Astrocyte (in vitro differentiated cells and primary cell): ENCODE measurements at places on chromosomes 13 and 19.

- H3K27ac ChIP-seq, result peak overlapping the region; percentile 66
- no peaks in the 10 kb centered on the region for H3K36me3 ChIP-seq
- peak; percentile 0 for DNase-seq
- H3K4me1 ChIP-seq, result peaks cover 13% of the 10 kb centered on the region
Measured at GRCh38 chr19:37593996-37594303, 642 bp downstream of the ZNF571 start.

- no peak for DNase-seq
- H3K36me3 ChIP-seq, result peaks cover 44% of the 10 kb centered on the region
Measured at GRCh38 chr13:20984879-20985278, 76.5 kb downstream of the LATS2 start.

DNA sequence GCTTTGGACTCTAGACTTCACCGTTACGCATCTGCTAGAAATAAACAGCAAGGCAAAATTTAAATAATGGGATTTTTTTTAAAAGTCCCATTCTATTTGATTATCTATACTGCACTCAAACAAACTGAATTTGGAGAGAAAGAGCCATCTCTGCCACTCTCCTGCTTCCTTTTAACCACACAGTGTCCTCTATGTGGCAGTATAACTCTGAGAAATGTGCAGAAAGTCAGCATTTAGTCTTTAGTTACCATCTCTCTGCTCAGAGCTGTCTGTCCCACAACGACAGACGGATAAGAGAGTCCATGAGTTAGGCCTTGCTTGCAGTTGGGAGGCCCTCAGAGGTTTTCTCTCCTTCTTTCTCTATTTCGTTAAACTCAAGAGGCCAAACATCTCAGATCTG lies 21.2 kb downstream of the CCNA1 start:
- no peak overlapping the region for H3K4me3 ChIP-seq
- DNase-seq, result no peak
- H3K36me3 ChIP-seq, result no peaks in the 10 kb centered on the region
- no peak overlapping the region for H3K27ac ChIP-seq

GRCh38 chr19:58563823-58564222 lies 5.4 kb upstream of the UBE2M start:
- no peaks in the 10 kb centered on the region for H3K36me3 ChIP-seq
- H3K27me3 ChIP-seq, result peaks cover 10% of the 10 kb centered on the region
- no peak overlapping the region for H3K27ac ChIP-seq
- DNase-seq, result no peak
- H3K4me3 ChIP-seq, result no peak overlapping the region

GRCh38 chr13:41955605-41956004 lies 5.3 kb downstream of the VWA8 start:
- H3K27me3 ChIP-seq, result no peaks in the 10 kb centered on the region
- H3K4me1 ChIP-seq, result no peaks in the 10 kb centered on the region
- H3K27ac ChIP-seq, result no peak overlapping the region
- DNase-seq, result no peak

DNA sequence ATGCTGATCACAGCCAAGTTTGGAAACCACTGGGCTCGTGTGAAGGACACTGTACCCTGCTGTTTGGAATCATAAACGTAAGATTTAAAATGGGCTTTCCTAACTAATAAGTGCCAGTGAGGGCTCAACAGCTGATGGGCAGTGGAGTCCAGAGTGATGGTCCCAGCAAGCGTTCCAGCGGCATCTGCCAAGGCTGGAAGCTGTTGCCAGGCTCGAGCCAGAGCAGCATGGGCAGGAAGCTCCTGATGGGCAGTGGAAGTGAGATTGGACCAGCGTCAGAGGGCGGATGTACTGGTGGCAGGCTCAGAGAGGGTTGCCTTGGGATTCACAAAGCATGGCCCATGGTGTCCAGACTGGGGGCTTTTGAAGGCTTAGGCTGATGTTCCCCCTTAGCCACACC lies 30.2 kb downstream of the COL4A2 start:
- H3K4me1 ChIP-seq, result peaks cover 86% of the 10 kb centered on the region
- H3K27me3 ChIP-seq, result no peaks in the 10 kb centered on the region
- H3K36me3 ChIP-seq, result peaks cover 17% of the 10 kb centered on the region

GRCh38 chr13:97736436-97736835 lies 217.0 kb upstream of the IPO5 start:
- H3K27me3 ChIP-seq, result no peaks in the 10 kb centered on the region
- no peaks in the 10 kb centered on the region for H3K4me1 ChIP-seq
- H3K36me3 ChIP-seq, result no peaks in the 10 kb centered on the region
- DNase-seq, result no peak

GRCh38 chr13:81846771-81847170 lies 1505.8 kb upstream of the SPRY2 start:
- no peaks in the 10 kb centered on the region for H3K4me1 ChIP-seq
- H3K4me3 ChIP-seq, result no peak overlapping the region
- no peaks in the 10 kb centered on the region for H3K36me3 ChIP-seq

GRCh38 chr19:29119590-29119989 lies 93.4 kb downstream of the UQCRFS1 start:
- no peaks in the 10 kb centered on the region for H3K27me3 ChIP-seq
- H3K4me1 ChIP-seq, result no peaks in the 10 kb centered on the region
- H3K27ac ChIP-seq, result no peak overlapping the region
- no peaks in the 10 kb centered on the region for H3K36me3 ChIP-seq
- H3K4me3 ChIP-seq, result no peak overlapping the region

DNA sequence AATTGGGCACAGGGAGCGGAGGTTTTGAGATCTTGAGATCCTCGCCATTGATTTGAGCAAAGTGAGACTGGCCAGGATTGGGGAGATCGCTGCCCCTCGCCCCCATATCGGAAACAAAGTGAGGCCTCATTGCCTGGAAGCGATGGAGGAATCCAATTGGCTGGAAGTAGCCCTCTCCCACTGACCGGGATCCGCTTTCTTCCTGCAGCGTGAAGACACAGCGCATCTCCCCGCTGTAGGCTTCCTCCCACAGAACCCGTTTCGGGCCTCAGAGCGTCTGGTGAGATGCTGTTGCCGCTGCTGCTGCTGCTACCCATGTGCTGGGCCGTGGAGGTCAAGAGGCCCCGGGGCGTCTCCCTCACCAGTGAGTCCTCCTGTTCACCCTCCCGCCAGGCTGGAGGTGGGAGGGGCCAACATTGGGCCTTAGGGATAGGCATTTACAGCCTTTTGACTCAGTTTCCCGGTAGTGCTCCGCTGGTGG lies 438 bp downstream of the PRKCSH start:
- H3K4me3 ChIP-seq, result peak overlapping the region; percentile 90
- DNase-seq, result peak; percentile 16
- no peaks in the 10 kb centered on the region for H3K27me3 ChIP-seq
- H3K4me1 ChIP-seq, result peaks cover 14% of the 10 kb centered on the region
- peak overlapping the region; percentile 80 for H3K27ac ChIP-seq

DNA sequence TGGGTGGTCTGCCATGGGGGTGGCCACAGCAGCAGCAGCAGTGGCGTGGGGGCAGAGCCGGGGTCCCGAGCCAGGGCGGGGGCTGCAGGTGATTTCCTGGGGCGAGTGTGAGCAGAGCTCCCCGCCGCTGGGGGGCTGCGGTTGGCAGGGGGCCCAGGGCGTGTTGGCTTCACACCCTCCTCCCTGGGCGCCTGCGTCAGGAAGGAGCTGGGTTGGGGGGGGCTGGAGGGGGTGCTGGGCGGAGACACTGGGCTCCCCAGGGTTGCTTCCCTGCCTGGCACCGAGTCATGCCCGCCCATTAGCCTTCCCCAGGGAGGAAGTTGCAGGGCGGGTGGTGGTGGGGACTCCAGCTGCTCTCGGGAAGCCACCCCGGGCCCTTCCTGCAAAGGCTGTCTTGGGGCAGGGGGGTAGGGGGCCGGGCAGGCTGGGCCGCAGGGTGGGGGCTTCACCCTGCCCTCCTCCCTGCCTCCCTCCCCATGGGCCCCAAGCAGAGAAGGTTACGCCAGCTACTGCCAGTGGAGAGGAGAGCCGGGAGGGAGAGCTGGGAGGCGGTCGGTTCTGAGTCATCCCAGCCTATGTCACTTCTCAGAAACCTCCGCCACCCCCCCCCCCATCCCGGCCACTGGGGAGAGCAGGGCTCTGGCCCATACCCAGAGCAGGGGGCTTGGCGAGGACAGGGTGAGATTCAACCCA lies 4.6 kb downstream of the MIDN start:
- peak; percentile 95 for DNase-seq
- peak overlapping the region; percentile 84 for H3K4me3 ChIP-seq
- peaks cover 42% of the 10 kb centered on the region for H3K4me1 ChIP-seq
- H3K27me3 ChIP-seq, result no peaks in the 10 kb centered on the region

DNA sequence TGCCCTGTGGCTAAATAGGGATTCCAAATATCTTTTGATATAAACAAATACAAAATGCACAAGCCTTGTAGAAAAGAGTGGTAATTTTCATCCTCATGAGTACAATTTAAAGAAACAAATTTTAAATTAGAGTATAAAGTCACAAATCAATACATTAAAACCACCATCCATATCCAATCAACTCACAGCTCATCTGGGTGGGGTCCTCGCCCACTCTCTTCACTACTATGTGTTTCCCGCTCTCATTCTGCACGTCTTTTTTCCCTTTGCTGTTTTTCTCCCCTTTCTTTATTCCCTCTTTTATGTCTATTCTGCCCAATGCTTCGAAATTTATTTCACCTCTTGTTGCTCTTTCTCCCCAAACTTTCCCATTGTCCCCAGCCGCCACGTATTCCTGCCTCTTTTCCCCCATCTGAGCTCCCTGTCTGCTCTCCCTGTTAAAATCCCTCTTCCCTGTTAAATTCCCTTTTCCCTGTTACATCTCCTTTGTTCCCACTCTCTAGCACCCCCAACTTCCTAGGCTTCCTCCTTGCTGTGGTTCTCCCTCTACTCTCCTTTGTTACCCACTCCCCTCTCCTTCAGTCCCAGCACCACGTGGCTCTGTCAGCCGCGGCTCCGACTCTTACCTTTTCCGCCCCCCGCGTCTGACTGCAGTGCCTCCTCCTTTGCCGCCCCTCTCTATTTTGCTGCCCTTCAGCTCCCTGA lies 1.3 kb downstream of the ZNF616 start:
- H3K36me3 ChIP-seq, result no peaks in the 10 kb centered on the region
- peak; percentile 16 for DNase-seq
- peak overlapping the region; percentile 98 for H3K4me3 ChIP-seq

DNA sequence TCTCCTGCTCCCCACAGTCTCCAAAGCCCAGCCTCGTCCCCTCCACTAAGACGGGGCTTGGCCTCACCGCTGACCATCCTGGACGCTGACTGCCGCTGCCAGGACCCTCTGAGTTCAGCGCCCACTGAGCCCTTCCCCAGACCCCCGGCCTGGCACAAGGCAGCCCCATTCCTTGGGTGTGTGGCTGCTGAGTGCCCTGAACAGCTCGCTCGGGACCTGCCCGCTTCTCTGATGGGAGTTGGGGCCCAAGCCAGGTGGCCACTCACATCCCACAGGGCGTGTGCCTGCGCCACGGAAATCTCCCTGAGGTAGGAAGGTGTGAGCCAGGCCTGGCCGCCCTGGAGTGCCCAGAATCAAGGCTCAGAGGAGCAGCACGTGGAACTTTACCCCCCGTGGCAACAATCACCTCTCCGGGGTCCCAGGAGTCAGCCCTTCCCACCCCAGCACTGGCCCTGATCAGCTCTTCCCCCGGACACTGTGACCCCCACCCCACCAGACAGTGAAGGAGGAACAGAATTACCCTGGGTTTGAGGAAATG lies 20.8 kb downstream of the C13orf46 start:
- no peaks in the 10 kb centered on the region for H3K4me1 ChIP-seq
- H3K27ac ChIP-seq, result no peak overlapping the region
- H3K27me3 ChIP-seq, result no peaks in the 10 kb centered on the region
- no peak for DNase-seq
- no peak overlapping the region for H3K4me3 ChIP-seq

GRCh38 chr13:114043421-114044053 lies 69.7 kb upstream of the C13orf46 start:
- H3K36me3 ChIP-seq, result no peaks in the 10 kb centered on the region
- peak; percentile 86 for DNase-seq
- H3K4me3 ChIP-seq, result no peak overlapping the region
- H3K27ac ChIP-seq, result peak overlapping the region; percentile 12
- H3K4me1 ChIP-seq, result peaks cover 9% of the 10 kb centered on the region
- H3K27me3 ChIP-seq, result no peaks in the 10 kb centered on the region

- peaks cover 56% of the 10 kb centered on the region for H3K27me3 ChIP-seq
- DNase-seq, result no peak
- H3K4me1 ChIP-seq, result no peaks in the 10 kb centered on the region
- no peaks in the 10 kb centered on the region for H3K36me3 ChIP-seq
- H3K4me3 ChIP-seq, result peak within 1 kb of the TSS; percentile 44
Measured at GRCh38 chr13:25371875-25372283, at the start of gene ATP8A2. Gene ATP8A2 (plus strand): TSS chr13:25371974. CDS start chr13:25372213, 239 bp downstream.

- H3K27ac ChIP-seq, result no peak overlapping the region
- DNase-seq, result peak; percentile 23
- no peaks in the 10 kb centered on the region for H3K4me1 ChIP-seq
- H3K4me3 ChIP-seq, result no peak overlapping the region
- H3K36me3 ChIP-seq, result peaks cover 4% of the 10 kb centered on the region
Measured at GRCh38 chr13:79307866-79308298, 98.2 kb downstream of the RBM26 start.

DNA sequence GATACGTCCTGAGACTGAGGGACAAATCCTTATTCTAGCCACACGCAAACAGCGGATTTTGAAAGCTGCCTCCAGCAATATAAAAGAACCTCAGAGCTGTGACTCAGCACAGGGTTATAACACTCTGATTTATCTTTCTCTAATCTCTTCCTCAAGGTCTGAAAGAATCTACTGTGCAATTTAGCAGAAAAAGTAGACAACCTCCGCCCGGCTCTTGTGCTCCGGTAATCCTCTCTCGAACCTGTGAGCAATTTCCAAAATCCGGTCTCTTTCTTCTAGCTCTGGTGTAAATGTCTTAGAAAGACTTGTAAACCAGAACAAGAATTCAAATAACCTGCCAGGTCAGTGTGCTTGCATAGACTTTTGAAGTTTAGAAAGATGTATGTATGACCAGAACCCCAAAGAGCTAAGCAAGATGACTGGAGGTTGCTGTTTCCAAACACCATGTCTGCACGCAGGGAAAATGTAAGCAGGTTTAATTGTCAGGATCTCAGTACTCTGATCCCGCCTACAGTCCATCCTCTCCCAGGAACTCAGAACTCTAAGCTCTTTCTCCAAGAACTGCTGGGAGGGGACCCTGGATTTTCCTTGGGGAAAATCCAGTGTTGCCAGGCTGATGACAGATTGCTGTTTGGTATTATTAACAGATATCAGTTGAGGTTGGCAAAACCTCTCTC lies 338.1 kb downstream of the RFC3 start:
- H3K27ac ChIP-seq, result peak overlapping the region; percentile 92
- peaks cover 28% of the 10 kb centered on the region for H3K4me1 ChIP-seq
- no peaks in the 10 kb centered on the region for H3K27me3 ChIP-seq
- no peaks in the 10 kb centered on the region for H3K36me3 ChIP-seq
- DNase-seq, result peak; percentile 80

DNA sequence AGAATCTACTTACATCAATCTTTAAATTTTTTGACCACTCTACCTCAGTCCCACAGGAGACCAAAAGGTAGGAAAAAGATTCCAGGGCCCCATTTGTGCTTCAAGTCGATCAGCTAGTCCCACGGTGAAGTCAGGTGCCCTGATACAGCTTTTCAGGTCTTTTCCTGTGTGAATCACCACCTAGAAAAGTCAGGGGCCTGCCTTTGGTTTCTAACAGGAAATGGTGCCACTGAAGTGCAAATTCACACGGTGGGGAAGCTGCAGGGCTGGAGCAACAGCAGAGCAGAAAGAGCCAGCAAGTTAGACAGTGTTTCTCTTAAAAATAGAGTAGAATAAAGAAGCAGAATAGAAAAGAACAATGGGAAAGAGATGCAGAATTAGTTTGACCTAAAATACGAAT lies 107.5 kb downstream of the KLF12 start:
- H3K27me3 ChIP-seq, result no peaks in the 10 kb centered on the region
- H3K4me1 ChIP-seq, result peaks cover 7% of the 10 kb centered on the region
- no peak overlapping the region for H3K27ac ChIP-seq
- DNase-seq, result peak; percentile 42
- H3K4me3 ChIP-seq, result no peak overlapping the region
